ENCODE measurements at places on chromosomes 4 and X. TPM values are rescaled to one million over a fixed set of nuclear protein-coding genes. Genes with fewer than 3 reads are reported as not detected.
A peak's percentile ranks its signal among the peaks of the same experiment; 100 is the strongest.

Gene GPC4
- 7.1 TPM for total RNA-seq

Gene LDOC1
- 7.7 TPM for total RNA-seq

Gene FGF16
- total RNA-seq = not detected

Gene MAP7D2
- 0.64 TPM for total RNA-seq

Gene RASGEF1B
- 9.2 TPM for total RNA-seq

Gene ARSD
- total RNA-seq = 7.0 TPM

Gene HSD17B11
- total RNA-seq = 16.4 TPM

Gene TEC
- total RNA-seq = 2.1 TPM

Gene ZNF674
- 2.9 TPM for total RNA-seq

Gene UGT2B10
- not detected for total RNA-seq

Gene EBP
- 74.8 TPM for total RNA-seq

Gene HTR2C
- not detected for total RNA-seq

Gene RTL9
- total RNA-seq = 0.37 TPM

Gene GPRIN3
- total RNA-seq = 9.7 TPM

Gene IL9R
- not detected for total RNA-seq

GRCh38 chrX:154051201-154051810, 31.6 kb upstream of the IRAK1 start:
- peak; percentile 77 for DNase-seq

GRCh38 chr4:114782415-114783214, 184.0 kb downstream of the UGT8 start:
- DNase-seq = no peak

- no peak for DNase-seq
These were observed 40.0 kb upstream of the ADRA2C start for GRCh38 chr4:3725936-3726870.

- peak; percentile 78 for DNase-seq
These were observed 45.5 kb downstream of the VGLL1 start for GRCh38 chrX:136577552-136577951.

GRCh38 chrX:11791537-11791936, 33.5 kb downstream of the MSL3 start:
- no peak for DNase-seq

DNA sequence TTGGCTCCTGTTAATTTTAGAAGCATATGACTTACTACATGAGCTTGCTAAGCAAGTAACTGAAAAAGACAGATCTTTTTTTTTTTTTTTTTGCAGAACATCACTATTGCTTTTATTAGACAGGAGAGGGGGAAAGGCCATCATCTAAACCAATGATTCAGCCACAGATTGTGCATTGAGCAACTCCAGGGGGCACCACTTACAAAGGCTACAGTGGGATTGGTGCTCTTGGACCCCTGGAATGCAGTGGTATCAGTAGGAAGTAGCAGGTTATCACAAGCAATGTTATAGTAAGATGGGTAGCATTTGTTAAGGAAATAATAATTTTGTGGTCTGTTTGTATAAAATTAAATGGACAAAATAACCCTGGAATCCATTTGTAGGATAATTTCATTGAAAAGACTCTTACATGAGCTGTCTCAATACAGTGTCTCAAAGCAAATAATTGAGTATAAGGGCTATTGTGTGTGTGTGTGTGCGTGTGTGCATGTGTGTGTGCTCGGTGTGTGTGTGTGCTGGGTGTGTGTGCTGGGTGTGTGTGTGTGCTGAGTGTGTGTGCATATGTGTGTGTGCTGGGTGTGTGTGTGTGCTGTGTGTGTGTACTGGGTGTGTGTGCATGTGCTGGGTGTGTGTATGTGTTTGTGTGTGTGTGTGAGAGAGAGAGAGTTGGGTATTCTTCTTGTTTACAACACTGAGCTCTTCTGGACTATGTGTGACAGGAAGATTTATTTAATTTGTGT, 296.3 kb downstream of the PCDH7 start:
- no peak for DNase-seq

DNA sequence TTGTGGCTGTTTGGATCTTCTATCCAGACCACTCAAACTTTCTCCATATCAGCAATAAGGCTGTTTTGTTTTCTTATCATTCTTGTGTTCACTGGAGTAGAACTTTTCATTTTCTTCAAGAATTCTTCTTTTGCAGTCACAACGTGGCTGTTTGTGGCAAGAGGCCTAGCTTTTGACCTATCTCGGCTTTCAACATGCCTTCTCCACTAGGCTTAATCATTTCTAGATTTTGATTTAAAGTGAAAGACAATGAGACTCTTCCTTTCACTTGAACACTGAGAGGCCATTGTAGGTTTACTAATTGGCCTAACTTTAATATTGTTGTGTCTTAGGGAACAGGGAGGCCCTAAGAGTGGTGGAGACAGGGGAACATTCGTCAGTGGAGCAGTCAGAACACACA, 19.1 kb downstream of the FGF2 start:
- no peak for DNase-seq

DNA sequence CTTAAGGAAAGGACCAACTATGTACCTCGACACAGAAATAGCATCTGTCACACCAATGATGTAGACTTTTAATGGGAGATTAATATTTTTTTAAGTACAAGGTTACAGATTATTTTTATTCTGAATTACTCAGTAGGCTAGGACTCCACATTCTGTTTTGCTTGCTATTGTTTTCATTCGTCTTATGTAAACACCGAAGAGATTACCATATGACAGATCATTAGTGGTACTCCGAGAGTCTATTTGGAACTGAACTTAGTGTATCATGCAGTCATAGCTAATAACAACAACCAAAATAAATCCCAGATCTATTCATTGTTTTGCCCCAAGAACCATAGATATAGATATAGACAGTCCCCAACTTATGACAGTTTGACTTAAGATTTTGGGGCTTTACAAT, 139.7 kb upstream of the SPRY1 start:
- no peak for DNase-seq

DNA sequence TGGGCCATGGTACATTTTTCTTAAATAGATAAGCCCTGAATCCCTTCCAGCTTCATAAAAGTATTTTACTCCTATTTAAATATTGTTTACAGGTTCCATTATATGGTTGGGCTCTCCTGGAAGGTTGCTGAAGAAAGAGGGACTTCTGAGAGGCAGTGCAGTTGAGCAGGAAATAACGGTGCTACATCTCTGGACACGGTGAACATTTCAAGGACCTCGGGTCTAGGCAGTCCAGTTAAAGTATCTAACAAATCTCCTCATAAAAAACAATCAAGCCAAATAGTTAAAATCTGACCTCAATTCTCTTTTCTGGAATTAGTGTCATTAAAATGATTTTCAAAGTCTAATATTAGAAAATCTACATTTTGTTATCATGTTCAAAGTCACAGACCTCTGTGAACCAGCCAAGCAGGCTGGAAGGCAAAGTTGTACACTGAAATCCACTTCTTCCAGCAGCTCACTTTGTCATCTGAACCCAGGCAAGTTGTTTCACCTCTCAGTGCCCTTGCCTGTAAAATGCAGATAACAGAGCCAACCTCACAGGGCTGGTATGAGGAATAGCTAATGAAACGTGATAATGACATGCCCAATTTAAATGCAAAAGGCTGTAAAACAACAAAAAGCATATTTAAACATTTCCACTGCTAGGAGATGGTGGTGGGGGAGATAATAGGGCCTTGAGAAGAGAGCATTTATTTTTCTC, 267.0 kb upstream of the KLF3 start:
- DNase-seq = no peak

DNA sequence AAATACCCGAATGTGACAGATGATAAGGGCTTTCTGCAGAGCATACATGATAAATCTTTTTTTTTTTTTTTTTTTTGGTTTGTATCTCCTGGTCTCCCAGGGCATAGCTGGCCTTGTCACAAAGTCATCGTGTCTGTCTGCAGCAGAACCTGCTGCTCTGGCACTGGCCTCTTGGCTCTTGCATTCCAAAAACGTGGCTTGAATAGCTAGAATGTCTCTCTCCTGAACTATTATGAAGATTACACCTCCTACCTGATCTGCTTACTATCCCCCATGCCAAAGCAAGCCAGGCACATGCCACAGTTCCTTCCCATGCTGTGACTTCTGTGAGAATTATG, 50.4 kb upstream of the SCRG1 start:
- DNase-seq = peak; percentile 63

GRCh38 chr4:85478576-85478975, 3.6 kb downstream of the ARHGAP24 start:
- DNase-seq = no peak

GRCh38 chr4:151144329-151145072, 45.1 kb downstream of the RPS3A start:
- no peak for DNase-seq
